ENCODE measurements at places on chromosomes 1 and 21. TPM values are rescaled to one million over a fixed set of nuclear protein-coding genes. Genes with fewer than 3 reads are reported as not detected.

DNA sequence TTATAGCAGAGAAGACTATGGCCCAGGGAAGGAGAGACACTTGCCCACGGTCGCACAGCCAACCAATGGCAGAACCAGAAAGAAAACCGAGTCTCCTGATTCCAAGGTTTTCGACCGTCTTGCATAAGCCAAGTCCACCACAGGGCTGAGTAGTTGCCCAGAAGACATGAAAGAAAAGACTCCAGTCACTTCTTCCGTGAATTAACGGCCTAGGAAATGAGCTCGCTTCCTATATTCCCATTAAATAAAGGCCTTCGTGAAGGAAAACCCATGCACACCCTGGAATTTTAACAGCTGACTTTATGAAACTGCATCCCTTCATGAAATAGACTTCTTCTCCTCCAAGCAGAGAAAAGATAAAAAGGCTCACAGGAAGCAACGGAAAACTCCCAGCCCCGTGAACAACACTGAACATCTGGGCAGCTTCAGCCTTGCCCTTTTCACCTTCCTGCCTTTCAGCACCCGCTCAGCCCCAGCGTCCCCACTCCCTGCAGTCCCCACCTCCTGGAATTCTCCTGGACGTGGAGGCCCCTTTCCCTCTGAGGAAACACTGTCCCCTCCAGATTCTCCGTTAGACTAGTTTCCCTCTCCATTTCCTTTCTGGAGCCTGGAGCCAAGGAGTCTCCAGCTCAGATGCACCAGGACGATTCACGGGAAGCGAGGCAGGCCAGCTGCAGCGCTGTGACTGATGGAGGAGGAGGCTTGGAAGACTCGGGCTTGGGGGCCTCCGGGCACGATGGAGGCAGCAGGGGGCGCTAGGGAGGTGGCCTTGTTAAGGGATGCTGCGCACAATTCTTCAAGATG lies 2.7 kb upstream of the MYOC start:
- peak; percentile 29 for DNase-seq

- no peak for DNase-seq
Measured at GRCh38 chr1:87560601-87561360, 232.1 kb downstream of the LMO4 start.

DNA sequence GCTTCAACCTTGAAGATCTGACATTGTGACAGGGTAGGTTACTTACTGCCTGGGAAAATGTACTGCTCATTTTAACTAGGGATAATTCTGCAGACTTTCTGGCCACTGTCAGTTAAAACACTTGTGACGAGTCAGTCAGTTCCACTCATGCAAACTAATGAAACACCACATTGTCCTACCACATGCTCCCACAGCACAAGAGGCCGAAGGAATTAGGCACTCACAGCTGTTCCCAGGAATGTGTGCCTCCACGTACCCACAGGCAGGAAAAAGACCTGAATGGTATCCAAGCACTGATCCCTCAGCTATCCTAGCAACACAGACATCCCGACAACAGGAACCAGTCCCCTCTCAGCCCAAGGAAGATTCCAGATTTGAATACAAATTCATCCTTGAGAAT lies 12.3 kb downstream of the BCAR3 start:
- DNase-seq, result no peak

- no peak for DNase-seq
Measured at GRCh38 chr1:32898056-32898455, 3.1 kb downstream of the TMEM54 start.

- no peak for DNase-seq
Measured at GRCh38 chr1:3786468-3787348, 9.6 kb downstream of the LRRC47 start.

GRCh38 chr1:3788756-3789420 lies 7.4 kb downstream of the LRRC47 start:
- no peak for DNase-seq

DNA sequence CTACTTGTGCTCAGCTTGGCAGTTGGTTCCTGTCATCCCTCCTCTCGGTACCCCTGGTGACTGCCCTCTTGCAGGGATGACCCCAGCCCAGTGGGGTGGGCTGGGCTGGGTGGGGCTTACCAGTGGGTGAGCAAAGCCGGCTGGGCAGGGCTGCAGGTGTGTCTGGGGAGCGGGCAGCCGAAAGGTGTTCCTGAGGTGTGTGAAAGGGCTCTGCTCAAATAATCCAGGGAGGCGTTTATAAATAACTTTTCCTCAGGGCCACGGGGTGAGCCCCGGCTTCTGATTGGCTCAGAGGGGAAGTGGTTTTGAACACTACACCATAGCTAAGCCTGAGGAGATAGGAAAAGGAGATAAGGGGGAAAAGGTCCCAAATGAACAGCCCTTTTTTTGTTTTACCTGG lies at the start of gene SLC26A9:
SLC26A9 (minus strand) TSS at position 212 of the 400 bp plus-strand sequence. CDS start 7,636 bp downstream, outside the sequence.
- DNase-seq, result no peak

DNA sequence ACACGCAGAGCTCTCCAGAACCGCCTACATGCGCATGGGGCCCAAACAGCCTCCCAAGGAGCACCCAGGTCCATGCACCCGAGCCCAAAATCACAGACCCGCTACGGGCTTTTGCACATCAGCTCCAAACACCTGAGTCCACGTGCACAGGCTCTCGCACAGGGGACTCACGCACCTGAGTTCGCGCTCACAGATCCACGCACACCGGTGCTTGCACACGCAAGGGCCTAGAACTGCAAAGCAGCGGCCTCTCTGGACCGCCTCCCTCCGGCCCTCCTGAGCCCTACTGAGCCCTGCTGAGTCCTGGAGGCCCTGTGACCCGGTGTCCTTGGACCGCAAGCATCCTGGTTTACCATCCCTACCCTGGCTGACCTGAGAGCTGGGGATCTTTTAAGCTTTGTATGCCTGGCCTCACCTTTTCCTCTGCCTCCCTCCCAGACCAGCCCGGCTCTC lies 8.3 kb downstream of the OLIG2 start:
- no peak for DNase-seq

DNA sequence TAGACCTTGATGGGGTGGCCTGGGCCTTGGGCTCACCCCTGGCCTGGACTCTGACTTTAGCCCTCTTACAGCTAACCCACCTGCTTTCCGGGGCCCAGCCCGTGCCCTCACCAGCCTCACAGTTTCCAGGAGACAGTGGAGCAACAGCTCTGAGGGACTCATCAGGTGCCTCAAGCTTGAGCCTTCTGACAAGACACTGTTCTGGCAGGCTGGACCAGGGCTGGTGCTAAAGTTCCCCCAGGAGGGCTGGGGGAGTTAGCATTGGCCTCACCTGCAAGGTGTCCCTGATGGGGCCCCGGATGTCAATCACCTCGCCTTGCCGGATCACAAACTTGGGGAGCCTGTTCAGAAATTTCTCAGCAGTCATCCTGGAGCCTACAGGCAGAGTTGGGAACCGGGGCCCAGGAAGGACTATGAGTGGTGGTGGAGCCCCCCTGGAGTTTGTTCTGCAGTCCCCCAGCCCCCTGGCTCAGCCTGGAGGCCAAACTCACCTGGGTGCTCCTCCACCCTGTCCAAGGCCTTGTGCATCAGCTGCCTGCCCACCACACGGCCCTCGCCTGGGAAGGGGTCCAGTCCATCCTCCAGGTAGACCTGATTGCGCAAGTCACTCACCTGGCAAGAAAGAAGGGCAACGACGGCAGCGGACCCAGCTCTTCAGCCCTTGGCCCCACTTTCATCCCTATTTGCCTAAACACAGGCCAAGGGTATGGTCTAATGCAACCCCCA lies 4.1 kb downstream of the SH3BGRL3 start:
- no peak for DNase-seq

- no peak for DNase-seq
Measured at GRCh38 chr1:94947437-94947836, 20.5 kb upstream of the CNN3 start.

- no peak for DNase-seq
Measured at GRCh38 chr1:179326746-179327145, 33.1 kb downstream of the SOAT1 start.

DNA sequence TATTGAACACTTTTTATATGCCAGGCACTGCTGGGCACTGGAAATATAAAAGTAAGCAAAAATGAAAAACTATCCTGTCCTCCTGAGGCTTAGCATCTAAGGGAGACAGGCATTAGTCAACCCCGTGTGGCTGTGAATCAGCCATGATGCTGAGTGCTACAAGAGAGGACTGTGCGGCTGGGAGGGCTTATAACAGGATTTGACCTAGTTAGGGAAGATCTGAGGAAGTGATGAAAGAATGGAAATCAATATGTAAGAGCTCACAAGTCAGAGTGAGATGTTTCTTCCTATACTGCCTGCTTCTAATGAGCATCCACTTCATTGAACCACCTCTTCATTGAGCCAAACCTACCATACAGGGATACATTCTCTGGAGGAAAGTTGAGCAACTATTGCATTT lies 15.1 kb downstream of the TRIM45 start:
- no peak for DNase-seq

GRCh38 chr1:24749252-24749651 lies 4.0 kb downstream of the CLIC4 start:
- DNase-seq, result no peak

DNA sequence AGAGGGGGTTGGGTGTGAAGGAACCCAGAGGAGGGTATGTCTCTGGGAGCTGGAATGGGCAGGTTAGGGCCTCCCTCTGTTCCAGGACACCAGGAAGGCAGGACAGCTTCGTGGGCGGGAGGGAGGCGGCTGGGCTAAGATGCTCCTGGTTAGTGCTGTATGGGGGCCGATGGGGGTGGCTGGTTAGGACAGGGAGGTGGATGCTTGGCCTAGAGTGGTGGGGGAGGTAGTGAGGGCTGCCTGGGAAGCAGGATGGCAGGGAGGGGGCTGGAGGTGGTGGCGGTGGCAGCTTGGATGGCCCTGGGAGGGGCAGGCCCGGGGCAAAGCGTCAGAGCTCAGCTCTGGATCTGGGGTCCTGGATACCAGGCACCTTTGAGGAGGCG lies 6.2 kb upstream of the MMP23B start:
- DNase-seq, result no peak

The GABRD gene
- total RNA-seq, result not detected

The RHEX gene
- not detected for total RNA-seq

The SPRR2B gene
- total RNA-seq, result not detected

The LRIG2 gene
- 8.3 TPM for total RNA-seq

The CR1 gene
- total RNA-seq, result not detected
